NCI-H2081 (cell line): ENCODE measurements at places on chromosomes 12 and 14.
A peak's percentile ranks its signal among the peaks of the same experiment; 100 is the strongest.

- DNase-seq = no peak
Observed at GRCh38 chr14:51069055-51069454, 25.9 kb downstream of the TRIM9 start.

DNA sequence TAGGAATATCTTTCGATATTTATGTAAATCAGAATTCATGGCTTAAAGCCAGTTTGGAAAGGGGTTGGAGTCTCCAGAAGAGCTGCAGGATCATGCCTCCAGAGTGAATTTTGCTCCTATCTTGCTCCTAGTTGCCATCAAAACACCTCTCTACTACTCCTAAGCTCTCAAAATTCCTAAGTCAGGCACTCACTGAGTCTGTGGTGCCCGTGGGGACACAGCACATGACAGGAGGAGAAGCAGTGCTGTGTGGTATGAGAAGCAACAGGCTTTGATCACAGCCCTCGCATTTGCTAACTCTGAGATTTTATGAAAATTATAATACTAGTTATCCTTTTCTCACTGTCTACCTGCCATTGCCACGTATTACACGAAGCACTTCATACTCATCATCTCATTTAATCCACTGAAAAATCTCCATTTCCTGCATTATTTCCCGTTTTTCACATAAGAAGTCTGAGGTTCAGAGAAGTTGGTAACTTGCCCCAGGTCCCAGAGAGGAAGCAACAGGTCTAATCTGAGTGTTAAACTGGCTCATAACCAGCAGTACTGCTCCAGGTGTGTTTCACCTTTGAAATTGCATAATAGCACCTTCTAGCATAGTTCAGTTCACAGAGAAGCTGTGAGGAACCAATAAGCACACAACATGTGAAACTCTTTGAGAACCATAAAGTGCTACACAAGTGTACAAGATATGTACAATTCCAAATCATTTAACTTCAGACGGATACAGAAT is 33.1 kb upstream of the SLC35F4 start:
- no peak for DNase-seq

DNA sequence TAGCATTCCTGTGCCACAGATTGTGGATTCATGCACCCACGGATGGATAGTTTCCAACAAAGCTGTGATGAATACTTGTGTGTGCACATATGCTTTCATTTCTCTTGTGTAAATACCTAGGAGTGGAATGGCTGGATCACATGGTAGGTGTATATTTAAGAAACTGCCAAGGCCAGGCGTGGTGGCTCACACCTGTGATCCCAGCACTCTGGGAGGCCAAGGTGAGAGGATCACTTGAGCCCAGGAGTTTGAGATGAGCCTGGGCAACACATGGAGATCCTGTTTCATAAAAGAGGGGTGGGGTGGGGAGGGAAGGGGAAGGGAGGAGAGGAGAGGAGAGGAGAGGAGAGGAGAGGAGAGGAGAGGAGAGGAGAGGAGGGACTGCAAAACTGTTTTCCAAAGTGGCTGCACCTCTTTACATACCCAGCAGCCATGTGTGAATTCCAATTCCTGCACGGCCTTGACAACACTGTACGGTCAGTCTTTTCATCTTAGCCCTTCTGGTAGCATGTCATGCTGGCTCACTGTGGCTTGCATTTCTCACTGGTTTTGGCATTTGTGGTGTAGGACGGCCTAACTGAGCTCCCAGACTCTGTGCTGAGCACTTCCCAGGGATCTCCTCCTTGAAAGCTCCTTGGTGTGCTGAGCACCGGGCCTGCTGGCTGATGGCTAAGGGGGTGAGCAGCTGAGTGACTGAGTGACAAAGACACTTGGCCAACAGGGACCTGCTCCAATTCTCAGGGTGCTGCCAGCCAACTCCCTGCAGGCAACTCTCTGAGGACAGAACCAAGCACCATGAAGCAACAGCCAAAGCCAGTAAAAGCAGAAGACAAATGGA is 27.9 kb downstream of the SYNE3 start:
- no peak for DNase-seq

GRCh38 chr14:35687335-35687939 is 121.7 kb downstream of the RALGAPA1 start:
- peak; percentile 36 for DNase-seq

DNA sequence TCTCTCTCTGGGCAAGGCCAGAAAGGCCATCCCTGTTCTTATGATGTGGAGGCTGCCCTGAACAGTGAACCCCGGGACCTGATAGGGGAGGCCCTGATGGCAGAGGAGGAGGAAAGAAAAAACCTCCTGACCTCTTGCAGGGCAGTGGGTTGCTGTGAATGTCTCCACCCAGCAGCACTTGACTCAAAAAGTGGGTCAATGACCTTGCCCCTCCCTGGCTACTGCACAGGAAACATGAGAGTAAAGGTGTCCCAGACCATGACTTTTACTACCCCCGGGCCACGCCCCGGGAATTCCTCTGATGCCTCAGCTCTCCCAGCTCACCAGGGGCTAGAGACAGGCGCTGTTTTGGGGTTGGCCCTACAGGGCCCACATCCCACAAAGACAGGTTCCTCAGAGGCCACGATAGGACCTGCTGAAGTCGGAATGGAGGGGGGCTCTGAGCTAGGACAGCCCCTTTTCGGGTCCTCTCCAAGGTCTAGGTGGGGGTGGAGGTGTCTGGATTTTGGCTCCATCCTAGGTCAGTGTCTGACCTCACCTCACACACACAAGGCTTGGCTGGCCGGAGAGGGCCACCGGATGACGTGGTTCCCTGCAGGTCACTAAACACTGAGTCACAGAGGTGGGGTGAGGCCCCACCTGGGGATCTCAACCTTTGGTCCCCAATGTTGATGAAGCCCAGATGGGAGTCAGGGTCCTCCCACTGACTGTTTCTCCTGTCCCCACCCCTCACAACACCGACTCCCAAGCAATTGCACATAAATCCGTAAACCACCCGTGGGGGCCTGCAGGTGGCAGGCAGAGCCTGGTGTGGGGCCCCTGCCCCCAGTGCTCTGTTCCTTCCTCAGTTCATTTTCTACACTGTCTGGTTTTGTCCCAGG is 1.6 kb downstream of the RHOF start:
- DNase-seq = no peak

GRCh38 chr14:51869411-51870100 is 9.1 kb downstream of the GNG2 start:
- DNase-seq = no peak

GRCh38 chr12:64457923-64458322 is 6.0 kb downstream of the TBK1 start:
- DNase-seq = no peak

- no peak for DNase-seq
Observed at GRCh38 chr12:57515408-57515933, 4.8 kb downstream of the DDIT3 start.

- DNase-seq = no peak
Observed at GRCh38 chr12:5830111-5830510, 114.9 kb downstream of the ANO2 start.

DNA sequence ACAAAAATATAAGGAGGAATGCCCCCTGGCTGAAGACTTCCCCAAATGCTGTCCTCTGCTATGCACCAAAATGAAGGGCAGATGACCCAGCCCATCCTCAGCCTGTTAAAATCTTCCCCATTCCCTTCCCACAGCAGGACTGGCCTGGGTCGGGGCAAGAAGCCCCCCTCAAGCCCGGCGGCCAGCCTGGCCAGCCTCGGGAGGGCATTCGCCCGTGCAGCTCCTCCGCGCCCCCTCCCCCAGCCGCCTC is 413 bp downstream of the RARG start:
- DNase-seq = no peak

GRCh38 chr14:53341324-53341723 is 188.2 kb upstream of the DDHD1 start:
- DNase-seq = no peak

DNA sequence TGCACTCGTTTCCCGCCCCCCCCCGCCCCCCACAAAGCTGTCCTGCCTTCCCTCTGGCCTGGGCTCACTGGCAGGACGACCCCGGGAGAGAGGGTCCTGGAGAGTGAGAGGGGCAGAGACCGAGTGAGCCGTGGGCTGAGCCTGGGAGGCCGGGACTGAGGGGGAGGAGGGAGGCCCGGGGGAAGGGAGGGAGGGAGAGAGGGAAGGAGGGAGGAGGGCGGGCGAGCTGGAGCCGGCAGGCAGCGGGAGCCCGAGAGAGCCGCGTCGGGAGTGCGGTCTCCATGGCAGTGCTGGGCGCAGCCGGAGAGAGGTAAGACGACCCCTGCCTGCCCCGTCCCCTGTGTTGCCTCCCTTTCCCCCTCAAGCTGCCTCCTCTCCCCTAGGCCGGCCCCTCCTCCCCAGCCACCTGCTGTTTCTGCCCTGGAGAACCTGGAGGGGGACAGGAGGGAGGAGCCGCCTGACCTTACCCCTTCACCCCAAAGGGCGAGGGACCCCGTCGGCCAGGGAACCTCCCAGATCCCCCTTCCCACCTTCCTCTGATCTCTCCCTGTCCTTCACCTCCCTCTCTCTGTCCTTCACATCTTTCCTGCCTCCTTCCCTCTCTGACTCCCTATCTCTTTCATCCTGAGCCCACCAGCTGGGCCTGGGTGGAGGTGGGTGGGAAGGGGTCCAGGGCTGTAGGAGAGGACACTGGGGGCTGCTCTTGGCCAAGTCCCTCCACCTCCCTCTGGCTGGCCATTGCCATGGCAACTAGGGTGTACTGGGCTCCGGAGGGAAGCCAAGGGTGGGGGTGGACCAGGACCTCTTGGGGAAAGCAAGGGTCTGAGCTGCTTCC is at the start of gene GPR162:
Gene GPR162 (plus strand): TSS at position 231 of the 835 bp plus-strand sequence. CDS start 2,078 bp downstream, outside the sequence.
- peak; percentile 53 for DNase-seq

DNA sequence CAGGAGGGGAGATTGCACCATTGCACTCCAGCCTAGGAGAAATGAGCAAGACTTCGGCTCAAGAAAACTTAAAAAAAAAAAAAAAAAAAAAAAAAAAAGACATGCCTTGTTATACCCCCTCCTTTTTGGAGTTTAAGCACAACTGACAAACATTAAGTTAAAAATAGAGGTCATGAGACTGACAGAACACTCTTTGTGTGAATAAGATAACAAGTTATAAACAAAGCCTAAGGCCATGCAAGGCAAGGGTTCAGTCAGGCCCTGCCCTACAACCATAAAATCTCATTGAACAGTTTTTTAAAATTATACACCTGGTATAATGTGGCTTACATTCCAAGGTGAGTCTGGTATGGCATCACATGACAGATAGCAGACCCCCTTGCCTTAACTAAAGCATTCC is 39.3 kb downstream of the TSPAN19 start:
- no peak for DNase-seq

GRCh38 chr12:49331380-49332222 is 5.4 kb downstream of the C1QL4 start:
- DNase-seq = peak; percentile 49

- DNase-seq = no peak
Observed at GRCh38 chr12:123488539-123489230, 30.7 kb downstream of the SNRNP35 start.

DNA sequence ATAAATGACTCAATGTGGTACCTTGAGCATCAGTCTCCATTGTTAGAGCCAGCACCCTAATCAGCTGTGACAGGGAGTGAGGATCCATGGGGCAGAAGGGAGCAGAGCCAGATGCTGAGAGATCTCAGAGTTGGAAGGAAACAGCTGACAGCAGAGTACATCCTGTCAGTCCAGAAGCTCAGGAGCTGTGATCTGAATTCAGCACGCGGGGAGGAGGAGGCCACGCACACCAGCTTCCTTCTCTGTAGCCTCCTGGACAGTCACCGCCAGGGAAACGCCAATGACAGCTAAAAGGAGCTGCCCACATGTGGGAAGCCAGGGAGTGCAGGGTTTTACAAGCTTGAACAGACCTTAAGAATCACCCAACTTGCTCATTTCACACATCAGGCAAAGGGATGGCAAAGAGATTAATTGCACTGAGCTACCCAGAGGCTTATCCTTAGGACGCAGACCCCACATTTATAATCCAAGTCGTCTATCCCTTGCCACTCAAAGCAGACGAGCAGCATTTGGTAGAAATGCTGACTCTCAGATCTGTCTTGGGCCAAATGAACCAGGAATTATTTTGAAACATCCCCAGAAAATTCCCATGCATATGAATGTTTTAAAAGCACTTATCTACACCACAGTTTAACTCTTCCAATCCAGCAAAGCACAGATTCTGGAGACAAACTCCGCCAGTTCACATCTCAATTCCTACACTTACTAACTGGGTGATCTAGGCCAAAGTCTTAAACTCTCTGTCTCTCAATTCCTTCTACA is 322.6 kb upstream of the TMTC1 start:
- DNase-seq = no peak

DNA sequence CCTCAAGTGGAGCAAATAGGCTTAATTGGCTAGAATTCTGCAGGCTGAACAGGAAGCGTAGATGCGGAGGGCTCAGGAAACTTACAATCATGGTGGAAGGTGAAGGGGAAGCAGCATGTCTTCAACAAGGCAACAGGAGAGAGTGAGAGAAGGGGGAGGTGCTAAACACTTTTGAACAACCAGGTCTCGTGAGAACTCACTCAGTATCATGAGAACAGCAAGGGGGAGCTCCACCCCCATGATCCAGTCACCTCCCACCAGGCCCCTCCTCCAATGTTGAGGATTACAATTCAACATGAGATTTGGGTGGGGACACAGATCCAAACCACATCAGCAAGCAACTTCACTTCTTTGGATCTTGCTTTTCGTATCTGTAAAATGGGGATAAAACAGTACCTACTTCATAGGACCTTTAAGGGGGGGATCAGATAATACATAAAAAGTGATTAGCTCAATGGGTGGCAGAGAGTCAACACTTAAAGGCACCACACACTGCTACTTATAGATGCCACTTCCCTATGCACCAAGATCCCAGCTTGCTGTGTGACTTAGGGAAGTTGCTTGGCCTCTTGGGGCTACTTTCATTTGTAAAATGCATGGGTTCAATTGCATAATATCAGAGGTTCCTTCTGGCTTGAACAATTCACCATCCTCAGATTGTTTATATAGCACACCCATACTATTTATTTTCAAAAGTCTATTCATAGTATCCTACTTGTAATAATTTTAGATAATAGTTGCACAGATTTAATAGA is 184.8 kb upstream of the RPH3A start:
- no peak for DNase-seq

DNA sequence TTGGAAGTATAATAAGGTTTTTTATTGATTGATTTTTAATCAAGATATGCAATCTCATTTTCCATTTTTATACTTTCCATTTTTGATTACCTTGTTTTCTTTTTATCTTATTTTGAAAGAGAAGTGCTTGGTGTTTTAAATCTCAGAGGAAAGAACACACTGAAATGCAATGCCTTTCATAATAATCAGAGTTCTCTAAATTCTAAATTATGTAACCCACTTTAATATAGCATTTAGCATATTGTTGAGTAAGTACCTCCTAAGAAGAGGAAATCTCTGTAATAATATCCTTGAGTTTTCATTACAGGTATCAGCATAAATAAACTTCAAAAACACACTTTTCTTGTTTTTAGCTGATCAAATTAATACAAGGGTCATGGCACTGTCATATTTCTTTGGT is 96.9 kb downstream of the GTF2A1 start:
- DNase-seq = no peak

- DNase-seq = no peak
Observed at GRCh38 chr14:64821651-64822050, 58.1 kb downstream of the SPTB start.
